ENCODE measurements at places on chromosomes 1 and 21.

DNA sequence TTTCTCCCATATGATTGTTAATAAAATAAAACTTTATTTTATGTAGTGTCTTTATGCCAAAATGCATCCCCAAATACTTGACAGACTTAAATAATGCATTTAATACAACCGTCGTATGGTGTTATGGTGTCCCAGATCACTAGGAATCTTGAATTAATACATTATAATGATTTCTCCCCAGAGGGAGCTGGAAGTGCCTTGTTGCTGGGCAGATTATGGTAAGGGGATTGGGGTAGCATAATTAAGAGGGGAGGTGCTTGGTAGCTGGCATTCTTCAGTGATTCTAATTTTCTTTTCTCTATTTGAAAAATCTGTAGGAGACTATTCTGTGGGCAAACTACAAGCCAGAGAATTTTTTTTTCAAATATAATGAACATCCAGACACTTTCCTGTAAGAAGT lies 1043.7 kb downstream of the ADGRL2 start:
- DNase-seq = no peak

DNA sequence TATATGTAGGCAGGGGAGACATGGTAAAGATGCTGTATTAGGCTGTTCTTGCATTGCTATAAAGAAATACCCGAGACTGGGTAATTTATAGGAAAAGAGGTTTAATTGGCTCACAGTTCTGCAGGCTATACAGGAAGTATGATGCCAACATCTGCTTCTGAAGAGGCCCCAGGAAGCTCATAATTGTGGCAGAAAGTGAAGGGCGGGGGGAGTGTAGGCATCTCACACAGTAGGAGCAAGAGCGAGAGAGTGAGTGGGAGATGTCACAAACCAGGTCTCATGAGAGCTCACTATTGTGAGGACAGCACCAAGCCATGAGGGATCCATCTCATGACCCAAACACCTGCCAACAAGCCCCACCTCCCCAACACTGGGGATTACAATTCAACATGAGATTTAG lies 21.1 kb downstream of the MAN1A2 start:
- DNase-seq = no peak

DNA sequence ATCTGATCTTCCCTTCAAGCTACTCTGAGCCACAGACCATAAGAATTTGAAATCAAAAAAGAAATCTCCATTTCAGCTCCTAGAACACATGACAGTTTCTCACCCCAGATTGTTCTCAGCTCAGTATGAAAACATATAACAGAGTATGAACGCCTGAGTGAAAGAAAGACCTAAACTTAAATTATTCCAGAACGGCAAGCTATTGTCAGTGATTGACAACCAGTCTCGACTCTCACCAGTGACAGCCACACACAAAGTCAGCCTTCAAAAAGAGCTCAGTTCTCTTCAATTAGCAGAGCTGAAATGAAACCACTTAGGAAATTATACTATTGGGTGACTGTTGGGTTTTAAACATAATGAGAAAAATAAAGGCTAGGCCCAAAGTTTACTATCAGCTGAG lies 312.8 kb downstream of the OMA1 start:
- DNase-seq = no peak

DNA sequence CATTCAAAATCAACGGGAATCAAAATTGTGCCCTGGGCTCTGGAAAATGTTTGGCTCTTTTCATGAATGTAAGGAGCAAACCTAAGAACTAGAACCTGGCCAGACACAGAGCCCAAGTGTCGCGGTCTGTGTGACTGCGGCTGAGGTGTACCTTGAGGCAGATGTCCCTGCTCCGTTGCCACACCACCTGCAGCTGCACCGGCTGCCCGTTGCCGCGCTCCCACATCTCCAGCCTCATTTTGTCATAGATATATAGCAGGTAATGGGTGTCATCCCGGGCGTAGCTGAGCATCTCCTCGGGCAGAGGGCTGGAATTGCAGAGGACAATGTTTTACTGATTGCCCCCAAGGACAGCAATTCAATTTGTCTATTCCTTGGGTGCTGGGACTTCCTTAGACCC lies 18.7 kb downstream of the EXOSC10 start:
- no peak for DNase-seq

DNA sequence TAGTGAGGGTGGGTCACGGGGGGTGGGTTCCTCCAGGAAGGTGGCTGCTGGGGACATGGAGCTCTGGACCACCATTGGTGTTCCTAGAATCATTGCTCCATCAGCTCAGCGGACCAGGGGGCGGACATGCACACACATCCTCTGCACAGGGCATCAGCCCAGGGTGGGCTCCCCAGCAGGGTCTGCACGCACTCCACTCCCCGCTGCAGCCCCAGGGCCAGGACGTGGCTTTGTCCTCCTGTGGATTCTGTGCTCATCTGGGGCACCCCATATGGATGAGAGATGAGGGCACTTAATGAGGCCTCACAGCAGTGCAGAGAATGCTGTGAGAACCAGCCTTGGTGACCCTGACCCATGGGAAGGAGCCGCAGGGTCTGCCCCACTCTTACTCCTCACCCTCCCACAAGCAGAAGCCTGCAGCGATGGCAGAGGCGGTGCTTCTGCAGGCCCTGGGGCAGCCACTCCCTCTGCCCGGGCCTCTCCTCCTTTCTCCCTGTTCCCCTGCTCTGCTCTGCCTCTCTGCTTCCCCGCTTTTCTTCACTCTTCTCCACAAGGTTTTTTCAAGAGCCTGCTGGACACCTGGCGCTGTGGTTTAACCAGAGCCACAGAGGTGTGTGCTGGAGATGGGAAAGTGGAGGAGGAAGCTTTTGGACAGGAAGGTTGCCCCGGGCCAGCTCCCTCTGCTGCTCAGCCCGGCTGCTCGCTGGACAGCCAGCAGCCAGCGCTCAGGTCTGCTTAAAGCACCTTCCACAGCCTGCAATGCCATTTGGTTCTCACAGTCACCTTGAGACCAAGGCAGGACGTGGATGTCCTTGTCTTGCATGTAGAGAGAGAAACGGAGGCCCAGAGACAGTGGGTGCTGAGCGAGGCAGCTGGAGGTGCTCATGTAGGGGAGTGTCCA lies 26.3 kb upstream of the PCBP3 start:
- no peak for DNase-seq

DNA sequence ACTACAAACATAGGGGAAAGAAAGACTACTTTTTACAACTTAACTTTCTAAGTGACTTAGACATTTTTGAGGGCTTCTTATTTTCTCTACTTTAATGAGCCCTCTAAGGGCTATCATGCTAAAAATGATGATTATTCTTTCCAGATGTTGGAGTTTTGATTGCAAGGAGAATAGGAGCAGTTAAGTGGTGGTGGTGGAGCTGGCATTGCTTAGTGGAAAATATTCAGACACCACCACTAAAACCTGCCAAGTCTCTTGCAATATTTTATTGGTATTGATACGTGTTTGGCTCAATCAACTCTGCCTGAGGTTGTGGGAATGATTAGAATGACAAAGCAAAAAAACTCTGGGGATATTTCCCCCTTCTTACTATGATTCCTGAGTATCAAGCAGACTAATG lies 82.6 kb upstream of the PTGFR start:
- no peak for DNase-seq

GRCh38 chr1:224831501-224831900 lies 98.0 kb upstream of the DNAH14 start:
- no peak for DNase-seq

- DNase-seq = no peak
These were observed 232.4 kb downstream of the SEC16B start for GRCh38 chr1:177737456-177737855.

DNA sequence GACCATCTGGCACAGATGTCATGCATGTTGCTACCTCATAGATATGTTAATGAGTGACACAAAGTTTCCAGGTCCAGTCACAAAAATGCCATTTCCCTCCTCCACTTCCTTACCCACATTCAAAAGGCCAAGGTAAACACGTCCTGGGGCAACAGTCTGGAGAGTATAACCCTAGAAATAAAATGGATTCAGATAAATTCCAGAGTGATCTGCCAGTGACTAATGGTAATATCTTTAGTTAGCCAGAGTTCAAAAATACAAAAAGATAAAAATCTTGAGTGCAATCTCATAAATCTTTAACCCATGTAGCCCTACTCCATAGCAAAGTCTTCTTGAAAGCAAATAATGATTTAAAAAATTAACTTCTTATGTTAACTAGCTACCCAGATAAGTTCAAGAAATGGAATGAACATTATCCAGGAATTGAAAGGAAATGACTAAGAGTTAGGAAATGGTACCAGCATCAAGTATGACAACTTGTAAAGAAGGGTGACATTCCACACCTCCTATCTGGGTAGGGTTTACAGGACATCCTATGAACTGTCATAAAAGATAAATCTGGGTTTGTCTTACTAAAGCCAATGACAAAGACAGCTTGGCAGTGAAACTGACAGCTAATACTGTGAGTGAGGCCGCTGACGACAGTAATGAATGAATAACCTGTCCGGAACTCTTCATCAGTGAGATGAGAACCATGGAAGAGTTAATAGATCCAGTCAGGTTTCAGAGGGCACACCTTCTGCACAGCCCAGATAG lies 18.1 kb downstream of the RGS2 start:
- no peak for DNase-seq

GRCh38 chr1:233334092-233334491 lies 6.6 kb downstream of the MAP3K21 start:
- DNase-seq = no peak

- DNase-seq = no peak
These were observed 85.5 kb downstream of the CLIC4 start for GRCh38 chr1:24830680-24831272.

- no peak for DNase-seq
These were observed 355.6 kb downstream of the USP25 start for GRCh38 chr21:16085421-16085820.

GRCh38 chr1:31541194-31541593 lies 35.1 kb upstream of the TINAGL1 start:
- no peak for DNase-seq

GRCh38 chr1:87594736-87595383 lies 266.2 kb downstream of the LMO4 start:
- no peak for DNase-seq

DNA sequence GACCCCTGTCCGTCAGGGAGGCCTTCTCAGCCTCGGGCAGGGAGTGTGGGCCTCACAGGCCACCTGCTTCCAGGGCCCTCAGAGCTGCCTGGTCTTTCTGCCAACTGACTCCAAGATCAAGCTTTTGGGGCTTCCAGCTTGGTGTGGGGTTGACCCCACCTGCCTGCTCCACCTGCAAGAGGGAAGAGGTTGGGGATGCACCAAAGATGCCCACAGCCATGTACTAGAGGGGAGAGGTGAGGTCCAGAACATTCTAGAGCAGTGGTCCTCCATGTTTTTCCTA lies 266.7 kb upstream of the VAMP3 start:
- DNase-seq = no peak

DNA sequence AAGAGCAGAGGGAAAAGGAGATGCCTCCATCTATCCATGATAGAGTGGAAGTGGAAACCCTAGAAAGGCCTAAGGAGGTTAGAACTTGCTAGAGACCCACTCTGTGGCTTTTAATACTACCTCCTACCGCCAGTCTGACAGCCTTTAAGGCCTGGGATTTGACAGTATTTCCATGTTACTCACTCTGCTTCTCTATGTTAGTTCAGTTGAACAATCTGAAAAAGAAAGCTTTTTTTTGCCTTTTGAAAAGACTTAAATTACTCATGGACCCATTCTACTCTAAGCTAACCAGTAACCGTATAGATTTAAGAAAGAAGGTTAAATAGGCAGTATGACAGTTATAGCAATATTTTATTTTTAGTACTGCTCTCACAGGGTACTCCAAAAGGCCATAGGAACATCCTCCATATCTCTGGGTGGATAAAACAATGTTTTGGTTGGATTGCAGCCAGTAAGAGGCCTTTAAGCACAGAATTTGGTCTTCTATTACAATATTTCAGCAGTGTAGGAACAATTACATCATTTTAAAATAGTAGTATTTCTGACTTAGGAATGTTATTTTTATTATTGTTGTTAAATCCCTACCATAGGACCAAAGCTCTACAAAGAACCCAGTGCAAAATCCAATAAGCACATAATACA lies 15.9 kb upstream of the GPR25 start:
- no peak for DNase-seq

- DNase-seq = no peak
These were observed 49.9 kb downstream of the SNX27 start for GRCh38 chr1:151661751-151662150.

DNA sequence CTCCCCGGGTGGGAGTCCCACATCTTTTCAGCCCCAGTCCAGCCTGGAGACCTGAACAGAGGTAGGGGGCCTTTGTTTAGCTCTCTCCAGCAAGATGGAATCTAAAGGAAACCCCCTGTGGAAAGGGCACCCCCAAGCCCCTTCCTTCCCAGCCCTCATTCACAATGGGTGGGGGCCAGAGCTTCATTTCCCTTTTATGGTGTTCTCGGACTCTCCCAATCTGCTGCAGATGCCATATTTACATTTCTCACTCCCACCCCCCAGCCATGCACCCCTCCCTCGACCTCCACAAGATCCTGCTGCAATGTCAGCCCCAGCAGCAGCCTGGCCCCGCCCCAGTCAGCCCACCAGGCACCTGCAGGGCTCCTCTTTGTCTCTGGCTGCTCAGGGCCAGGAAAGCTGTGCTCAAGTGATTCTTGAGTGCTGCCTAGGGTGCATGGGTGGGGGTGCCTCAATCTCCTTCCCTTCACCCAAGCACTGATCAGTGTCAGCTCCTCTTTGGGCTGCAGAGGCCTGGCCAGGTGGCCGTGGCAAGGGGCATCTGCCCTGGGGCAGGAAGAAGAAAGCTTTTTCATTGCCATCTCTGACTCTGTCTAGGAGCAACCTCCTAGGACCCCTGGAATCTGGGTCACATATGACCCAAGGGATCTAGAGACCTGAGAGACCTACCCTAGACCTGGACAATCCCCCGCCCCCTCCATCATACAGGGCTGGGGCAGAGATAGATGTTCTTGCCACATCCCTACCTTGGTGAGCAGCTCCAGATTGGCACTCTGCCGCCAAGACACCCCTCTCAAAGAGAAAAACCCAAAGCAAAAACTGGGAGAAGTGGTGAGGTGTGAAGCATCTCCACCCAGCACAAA lies 1.7 kb downstream of the KIF21B start:
- no peak for DNase-seq

DNA sequence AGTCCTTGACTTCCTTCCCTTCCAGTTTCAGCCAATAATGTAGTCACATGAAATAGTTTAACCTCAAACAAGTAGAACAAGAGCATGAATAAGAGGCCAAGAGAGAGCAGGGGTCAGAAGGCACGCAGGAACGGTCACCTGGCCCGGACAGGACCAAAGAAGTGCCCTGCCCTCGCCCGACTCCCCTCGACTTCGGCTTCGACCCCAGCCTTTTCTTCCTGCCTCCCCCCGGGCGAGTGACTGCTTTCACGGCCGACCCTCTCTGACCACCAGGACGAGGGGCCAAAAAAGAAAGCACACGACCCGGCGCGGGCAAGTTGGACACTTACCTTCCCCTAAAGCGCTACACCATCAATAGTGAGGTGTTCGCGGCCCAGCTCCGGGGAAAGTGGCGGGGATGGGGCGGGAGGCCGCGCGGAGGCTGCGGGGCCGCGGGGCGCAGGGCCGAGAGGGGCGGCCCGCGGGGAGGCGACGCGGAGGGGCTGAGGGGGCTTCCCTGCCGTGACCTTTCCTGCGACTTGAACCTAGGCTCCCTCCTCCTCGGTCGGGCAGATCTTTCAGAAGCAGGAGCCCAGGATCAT lies 519 bp downstream of the RERE start:
- DNase-seq = no peak
